Right renal pelvis (tissue), 4 donors: ENCODE measurements at places on chromosomes 6 and 20. TPM values are rescaled to one million over a fixed set of nuclear protein-coding genes. Genes with fewer than 3 reads are reported as not detected.

- DNase-seq = no peak
These were observed 9.9 kb downstream of the NRN1 start for GRCh38 chr6:5996714-5997419.

DNA sequence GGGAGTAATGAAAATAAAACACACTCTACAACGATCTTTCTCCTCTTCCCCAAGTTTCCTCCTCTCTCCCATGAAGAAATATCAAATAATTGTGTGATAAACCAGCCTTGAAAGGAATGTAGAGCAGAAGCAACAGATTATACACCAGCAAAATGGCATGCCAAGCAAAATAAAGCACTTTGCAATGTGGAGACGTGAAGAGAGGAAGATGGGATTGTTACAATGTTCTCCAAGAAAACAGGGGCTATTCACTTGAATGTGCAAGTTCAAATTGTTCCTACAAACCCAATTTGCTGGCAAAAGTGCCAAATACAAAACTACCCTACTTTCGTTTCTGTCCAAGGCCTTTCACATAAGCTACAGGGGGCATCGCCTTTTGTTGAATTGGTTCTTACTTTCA lies 185.1 kb downstream of the PDE7B start:
- no peak for DNase-seq

- DNase-seq = no peak
These were observed 33.7 kb upstream of the ME1 start for GRCh38 chr6:83464381-83465140.

DNA sequence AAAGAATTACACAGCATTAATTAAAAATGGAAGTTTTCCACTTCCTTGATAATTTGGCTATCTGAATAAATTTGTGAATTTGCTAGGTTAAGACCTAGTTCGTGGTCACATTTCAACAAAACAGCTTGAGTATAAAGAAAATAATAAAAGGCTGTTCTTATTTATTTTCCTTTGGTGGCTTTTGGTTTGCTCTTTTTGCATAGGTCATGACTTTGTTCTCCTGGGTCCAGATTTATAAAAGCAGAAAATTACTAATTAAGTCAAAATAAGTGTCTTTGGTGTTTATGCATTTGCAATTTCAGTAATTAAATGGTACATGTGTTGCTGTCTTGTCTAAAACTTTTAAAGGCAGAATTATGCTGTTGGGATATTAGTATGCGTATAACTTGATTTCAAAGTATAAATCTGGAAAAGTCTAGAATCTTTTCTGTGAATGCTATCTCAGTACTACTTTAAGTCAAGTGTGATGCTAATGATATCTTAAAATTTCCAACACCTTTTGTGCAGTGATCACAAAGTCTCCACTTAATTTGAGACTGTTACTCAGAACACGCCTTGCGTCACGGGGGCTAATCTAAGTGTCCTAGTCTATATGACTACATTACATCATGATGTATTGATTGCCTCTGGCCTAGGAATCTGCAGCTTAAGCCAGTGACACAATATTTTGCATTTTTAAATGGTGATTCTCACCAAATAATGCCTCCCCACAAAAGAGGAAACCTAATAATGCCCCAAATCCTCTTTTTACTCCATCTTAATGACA lies 41.0 kb downstream of the GNAS start:
- no peak for DNase-seq

DNA sequence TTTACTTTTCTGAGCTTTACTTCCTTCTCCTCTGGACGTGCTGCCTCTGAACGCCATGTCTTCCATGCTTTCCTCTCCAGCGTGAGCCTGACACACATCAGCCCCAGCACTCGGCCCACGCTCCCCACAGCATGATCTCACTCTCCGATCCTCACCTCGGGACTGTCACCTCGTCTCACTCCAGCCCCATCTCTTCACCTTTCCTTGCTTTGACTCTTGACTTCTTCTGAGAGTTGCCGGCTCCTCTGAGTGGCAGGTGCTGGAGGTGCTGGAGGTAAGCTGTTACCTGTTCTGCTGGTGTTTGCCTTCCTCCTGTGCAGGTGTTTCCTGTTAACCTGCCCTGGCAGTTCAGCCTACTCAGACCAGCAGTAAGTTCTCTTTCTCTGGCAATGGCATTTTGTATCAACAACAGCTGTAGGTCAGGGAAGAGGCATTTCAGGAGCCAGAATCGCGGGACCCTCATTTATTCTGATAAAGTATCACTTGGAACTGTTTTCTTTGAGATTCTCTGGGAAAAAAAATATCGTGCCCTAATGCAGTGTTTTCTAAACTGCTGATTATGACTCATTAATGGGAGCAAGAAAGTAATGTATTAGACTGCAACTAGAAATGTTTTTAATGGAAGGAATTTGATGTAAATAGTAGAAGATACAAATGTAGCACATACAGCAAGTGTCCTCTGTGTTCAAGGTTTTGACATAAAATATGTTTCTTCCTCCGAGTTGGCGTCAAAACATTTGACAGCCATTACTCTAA lies 106.5 kb downstream of the ARID1B start:
- no peak for DNase-seq

- no peak for DNase-seq
These were observed 248.3 kb downstream of the GMPR start for GRCh38 chr6:16486661-16487060.

DNA sequence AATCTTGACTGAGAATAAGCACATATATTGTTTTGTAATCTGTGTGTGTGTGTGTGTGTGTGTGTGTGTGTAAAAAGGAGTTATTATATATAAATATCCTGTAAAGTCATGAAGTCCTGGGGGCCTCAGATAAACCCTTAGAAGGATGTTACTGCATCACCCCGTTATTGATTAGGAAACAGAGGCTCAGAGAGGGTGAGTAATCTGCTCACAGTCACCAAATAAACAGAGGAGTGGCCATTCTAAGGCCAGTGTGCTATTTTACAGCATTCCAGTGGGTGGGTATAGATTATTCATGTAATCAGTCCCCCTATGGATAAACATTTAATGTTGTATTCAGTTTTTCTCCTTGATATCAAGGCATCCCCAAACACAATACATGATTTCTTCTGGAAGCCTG lies 87.1 kb downstream of the CDC5L start:
- DNase-seq = no peak

DNA sequence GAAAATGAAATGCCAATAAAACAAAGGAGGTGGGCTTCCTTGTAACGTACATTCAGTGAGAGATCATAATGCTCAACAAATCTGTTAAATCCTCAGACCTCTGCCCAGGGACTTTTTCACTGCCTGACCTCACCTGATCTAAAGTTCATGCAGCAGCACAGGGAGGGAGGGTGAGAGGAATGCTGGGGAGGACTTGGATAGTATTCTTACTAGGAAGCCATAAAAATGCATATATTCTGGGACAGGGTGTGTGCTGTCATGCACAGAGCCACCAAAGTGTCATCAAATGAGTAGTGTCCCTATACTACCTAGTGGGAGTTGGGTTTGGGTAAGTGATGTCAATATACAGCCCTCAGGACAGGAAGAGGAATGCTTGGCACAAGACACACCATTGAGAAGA lies 32.6 kb downstream of the CLIC5 start:
- DNase-seq = no peak

Gene OR2B6
- not detected for polyA plus RNA-seq

Gene SMPD2
- polyA plus RNA-seq = 16.0 TPM

Gene CST5
- 0.44 TPM for polyA plus RNA-seq

Gene MOXD1
- 266 TPM for polyA plus RNA-seq

Gene SNAP25
- polyA plus RNA-seq = 6.7 TPM

Gene OR2J3
- not detected for polyA plus RNA-seq

Gene FKBP1C
- polyA plus RNA-seq = 0.86 TPM

Gene DYNLT2
- polyA plus RNA-seq = 9.6 TPM

Gene EFCAB8
- polyA plus RNA-seq = 0.09 TPM

Gene HLA-DQB2
- 1.7 TPM for polyA plus RNA-seq

Gene SLC25A27
- polyA plus RNA-seq = 32.1 TPM
